ENCODE measurements at places on chromosomes 7 and 10.
A peak's percentile ranks its signal among the peaks of the same experiment; 100 is the strongest.

DNA sequence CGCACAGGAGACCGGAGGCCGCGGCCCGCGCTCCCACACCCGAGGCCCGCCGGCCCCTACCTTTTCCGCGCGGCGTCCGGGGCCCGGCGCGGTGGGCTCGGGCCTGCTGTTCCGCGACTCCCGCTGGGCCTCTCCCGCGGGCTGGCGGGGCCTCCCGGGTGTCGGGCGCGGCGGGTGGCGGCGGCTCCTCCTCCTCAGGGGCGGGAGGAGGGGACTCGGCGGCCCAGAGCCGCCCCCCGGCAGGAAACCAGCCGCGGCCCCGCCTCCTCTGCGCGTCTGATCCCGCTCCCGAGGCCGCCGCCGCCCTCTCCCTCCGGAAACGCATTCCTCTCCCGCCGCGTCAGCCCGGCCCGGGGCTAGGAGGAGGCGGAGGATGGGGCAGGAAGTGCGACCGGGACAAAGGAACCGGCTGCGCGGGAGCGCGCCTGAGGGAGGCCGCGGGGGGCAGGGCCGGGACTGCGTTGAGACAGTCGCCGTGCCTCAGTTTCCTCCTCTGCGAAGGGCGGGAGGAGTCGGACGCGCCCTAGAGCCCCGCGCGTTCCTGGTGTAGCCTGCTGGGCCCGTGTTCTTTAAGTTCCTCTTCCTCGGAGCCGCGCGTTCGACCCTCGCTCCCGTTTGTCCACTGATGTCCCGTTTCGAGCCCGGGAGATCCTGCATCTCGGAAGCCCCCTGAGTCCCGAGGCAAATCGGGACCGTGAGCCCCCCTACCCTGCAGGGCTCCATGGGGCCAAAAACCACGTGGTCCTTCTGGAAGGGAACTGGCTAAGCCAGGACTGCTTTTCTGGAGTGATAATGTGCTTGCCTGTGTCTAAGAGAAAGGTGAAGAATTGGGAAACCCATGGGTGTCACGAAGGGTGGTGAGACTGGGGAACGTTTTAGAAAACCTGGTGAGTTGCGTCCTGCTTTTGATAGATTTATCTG lies at the start of gene ITGB1:
TSS of gene ITGB1 (minus strand) at position 146 of the 921 bp plus-strand sequence. CDS start 22,672 bp downstream, outside the sequence.
- peak; percentile 86 for DNase-seq

GRCh38 chr10:28853195-28853594 lies 175.9 kb downstream of the BAMBI start:
- DNase-seq: no peak

DNA sequence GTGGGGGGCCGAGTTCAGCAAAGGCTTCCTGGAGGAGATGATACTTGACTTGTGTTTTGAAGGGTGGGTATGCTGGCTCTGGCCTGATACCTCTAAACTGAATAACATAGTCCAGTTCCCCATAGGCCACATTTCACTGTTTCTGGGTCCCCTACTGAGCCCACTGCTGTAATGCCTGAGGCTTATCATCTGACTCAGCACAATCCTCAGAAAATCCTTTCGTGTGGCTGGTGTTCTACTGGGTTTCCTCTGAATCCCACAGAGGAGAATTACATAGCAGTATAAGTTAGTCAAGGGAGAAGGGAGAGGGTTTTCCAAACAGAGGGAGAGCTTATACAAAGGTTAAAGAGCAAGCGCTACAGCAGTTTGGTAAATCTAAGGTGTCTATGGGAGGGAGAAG lies 2.8 kb upstream of the R3HCC1L start:
- DNase-seq: no peak

DNA sequence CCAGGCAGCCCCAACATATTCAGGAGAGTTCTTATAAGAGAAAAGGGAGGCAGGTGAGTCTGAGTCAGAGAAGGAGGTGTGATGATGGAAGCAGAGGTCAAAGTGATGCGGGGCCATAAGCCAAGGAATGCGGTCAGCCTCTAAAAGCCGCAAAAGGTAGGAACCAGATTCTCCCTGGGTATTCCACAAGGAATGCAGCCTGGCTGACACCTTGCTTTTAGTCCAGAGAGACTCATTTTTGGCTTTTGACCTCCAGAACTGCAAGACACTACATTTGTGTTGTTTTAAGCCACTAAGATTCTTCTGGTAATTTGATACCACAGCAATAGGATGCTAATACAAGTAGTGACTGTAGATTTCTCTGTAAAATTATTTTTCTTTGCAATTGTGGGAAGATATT lies 151.5 kb upstream of the EEPD1 start:
- DNase-seq: no peak

- no peak for DNase-seq
Measured at GRCh38 chr7:47380325-47381133, 201.4 kb downstream of the TNS3 start.

- DNase-seq: no peak
Measured at GRCh38 chr10:83536426-83536825, 602.9 kb upstream of the GHITM start.

- DNase-seq: no peak
Measured at GRCh38 chr10:65396997-65397396, 1528.8 kb upstream of the LRRTM3 start.

DNA sequence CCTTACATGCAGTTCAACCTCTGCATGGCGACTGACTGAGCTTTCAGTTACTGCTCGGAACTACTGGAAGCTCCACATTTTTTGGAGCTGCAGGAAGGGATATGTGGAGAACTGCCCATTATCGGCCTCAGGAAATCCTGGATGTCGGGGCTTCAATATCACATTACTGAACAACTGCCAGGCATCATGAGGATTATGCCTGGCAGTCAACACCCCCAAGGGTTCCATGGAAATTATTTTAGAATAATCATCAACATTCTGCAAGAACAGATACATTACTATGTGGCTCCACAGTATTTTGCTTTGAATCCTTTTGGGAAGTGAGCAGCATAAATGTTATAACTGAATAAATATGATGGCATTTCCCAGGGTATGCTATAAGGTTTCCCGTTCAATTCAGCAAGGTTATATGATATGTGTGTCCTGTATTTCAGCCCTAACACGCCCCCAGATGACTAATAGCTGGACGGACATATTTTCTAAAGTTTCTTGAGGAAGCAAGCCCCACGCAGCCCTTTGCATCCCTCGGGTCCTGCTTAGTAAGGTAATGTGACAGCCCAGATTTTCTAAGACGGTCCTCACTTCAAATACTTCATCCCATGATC lies 53.0 kb upstream of the OPALIN start:
- DNase-seq: no peak

DNA sequence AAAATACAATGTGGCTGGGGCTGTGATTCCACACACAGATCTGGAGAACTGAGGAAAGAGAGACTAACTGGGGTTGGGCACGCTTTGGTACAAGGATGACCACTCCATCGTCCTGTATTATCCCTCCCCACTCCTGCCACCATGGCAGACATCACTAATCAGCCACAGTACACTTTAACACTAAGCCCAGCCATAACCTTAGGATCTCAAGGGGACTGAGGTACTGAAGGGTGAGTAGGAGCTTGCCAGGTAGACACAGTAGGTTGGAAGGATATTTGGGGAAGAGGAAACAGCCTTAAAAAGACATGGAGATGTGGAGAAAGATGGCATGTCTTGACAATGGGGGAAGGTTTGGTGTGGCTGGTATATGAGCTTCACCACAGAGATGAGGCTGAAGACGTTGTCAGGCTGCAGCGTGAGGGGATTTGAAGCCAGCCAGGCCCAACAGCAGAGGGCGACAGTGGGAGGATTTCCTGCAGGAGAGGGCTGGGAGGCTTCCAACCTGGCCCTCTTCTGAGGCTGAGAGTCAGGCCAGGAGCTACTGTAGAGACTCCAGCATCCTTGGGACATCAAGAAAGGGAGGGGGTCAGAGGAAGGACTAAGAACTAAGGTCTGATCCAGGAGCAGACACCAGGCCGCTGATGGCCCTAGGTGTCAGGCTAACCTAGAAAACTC lies 58.6 kb upstream of the COL13A1 start:
- DNase-seq: peak; percentile 42

DNA sequence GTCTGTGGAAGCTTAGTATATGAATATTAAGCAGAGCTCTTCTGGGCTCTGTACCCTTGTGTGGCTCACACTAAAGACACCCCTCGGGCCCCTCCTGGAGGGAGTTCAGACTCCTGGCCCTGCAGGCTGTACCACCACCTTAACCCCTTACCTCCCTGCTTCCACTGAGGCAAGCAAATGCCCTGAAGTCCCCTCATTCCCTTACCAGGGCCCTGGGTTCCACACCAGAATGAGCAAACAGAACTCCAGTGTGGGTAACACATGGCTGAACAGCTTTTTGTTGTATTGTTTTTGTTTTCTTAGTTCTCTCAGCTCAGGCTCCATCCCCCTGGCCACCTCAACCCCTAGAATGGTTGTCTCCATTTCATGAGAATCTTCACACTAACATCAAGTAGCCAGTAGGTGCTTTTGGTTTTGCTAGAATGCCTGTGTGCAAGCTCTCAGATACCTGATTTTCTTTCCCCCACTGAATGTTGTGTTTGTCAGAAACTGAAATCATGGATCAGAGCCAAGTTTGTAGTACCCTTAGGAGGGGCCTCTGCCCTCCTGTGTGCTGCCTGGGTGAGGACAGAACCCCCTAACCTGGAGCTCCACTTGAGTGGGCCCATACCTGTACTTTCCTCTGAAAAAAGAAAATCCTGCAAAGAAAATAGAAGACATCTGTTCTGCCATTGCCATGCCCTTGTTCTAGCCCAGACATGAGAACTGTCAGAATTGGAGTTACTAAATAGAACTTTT lies 2.8 kb upstream of the WAPL start:
- no peak for DNase-seq

GRCh38 chr7:110595694-110596093 lies 495.2 kb upstream of the LRRN3 start:
- no peak for DNase-seq

DNA sequence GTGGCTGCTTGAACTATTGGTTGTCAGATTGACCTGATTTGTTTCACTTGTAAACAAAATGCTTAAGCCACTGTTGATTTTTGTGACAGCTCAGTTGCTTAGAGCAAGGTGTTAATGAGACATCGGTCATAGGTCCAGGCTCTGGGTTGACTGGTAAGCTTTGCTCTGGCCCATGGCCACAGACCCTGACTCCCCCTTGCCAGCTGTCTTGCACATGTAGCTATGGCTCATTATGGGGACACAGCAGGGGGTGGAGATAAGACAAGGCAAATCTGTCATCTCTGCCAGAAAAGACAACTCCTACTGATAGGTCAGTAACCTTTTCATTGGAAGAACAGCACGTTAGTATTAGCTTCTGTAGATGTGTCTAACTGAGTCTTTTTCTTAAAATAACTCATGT lies 95.3 kb downstream of the KAT6B start:
- no peak for DNase-seq

DNA sequence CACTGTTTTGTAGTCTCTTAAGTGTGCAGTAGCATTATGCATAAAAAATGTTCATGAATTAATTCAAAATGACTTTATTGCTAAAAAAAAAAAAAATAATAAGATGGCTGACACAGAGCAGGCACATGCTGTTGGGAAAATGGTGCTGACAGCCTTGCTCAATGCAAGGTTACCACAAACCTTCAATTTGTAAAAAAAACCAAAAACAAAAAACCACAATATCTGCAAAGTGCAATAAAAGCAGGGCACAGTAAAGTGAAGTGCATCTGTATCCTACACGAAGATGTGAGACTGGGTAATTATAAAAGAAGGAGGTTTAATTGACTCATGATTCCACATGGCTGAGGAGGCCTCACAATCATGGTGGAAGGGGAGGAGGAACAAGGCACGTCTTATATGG lies 185.8 kb downstream of the USP6NL start:
- DNase-seq: no peak

- no peak for DNase-seq
Measured at GRCh38 chr10:36468620-36469019, 656.8 kb upstream of the ANKRD30A start.

DNA sequence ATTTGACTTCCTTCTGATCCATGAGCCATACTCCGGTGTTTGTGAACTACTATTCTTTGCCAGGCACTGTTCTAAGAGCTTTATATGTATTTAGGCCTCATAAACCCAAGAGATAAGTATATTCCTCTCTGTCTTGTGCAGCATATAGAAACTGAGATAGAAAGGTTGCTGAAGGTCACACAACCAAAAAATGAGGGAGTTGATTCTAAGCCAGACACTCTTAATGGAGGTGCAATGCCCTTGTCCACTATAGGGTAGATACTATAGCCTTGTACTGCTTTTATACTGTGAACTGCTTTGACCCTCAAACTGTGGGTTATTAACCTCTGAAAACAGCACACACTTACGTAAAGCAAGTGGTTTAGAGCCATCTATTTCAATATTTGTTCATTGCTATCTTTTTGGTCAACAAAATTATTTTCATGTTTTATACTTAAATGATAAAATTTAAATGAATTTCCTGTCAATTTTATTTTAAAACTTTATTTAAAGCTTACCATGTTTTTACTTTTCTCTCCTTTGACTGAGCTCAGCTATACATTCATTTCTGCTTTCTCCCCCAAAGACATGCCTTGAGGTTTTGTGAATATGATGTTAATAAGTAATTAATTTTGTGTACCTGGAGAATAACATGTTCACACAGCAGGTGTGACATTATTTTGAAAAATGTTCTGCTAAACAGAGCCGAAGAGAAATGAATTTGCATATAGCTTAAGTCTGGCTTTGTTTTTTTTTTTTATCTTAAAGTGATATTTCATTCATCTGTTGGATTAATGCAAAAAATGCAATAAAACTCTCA lies 687.3 kb downstream of the DNAJB9 start:
- DNase-seq: no peak

DNA sequence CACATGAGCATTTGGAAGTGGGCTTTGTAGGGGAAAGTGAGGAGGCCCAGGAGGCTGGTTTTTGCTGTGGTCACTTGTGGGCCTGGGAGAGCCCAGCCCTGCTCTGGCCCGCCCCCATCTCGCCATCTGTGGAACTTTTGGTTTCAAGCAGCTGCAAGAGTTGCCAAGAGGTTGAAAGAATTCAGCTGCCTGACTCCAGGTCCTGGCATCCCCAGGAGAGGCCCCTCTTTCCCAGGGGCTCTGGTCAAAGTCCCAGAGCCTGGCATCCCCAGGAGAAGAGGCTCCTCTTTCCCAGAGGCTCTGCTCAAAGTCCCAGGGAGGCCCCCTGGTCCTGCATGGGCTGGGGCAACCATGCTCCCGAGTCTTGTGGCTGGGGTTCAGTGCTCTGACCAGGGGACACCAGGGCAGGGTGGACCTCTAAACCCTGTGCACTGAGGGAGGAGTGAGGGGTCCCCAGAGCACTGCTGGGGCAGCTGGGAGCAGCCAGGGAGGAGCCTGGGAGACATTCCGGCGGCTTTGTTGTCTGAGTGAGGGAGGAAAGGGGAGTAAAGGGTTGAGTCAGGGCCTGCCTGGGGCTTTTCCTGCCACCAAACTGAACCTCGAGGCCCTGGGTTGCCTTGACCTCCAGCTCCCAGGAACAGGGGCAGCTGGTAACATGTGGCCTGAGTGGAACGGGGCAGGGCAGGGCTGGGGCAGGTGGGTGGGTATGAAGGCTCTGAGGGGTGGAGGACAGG lies 27.7 kb upstream of the CSGALNACT2 start:
- DNase-seq: no peak

DNA sequence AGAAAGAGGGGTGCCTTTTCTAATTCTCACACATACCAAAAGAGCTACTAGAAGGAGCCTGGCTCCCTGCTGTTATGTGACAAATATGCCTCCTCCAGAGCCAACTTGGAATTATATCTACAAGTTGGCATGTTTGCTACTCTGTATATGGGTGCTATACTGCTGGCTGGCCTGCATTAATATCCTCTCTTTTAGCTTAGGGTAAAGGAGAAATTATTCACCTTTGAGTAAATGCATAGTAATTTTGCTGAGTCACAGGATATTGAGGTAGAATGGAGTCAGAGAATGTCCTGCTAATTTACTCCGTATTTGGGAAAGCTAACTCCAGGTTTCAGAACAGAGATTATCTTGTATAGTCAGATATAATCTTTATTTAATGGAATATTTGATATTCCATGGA lies 24.2 kb upstream of the LIPN start:
- DNase-seq: no peak
